ENCODE measurements at places on chromosomes 7 and 10.

DNA sequence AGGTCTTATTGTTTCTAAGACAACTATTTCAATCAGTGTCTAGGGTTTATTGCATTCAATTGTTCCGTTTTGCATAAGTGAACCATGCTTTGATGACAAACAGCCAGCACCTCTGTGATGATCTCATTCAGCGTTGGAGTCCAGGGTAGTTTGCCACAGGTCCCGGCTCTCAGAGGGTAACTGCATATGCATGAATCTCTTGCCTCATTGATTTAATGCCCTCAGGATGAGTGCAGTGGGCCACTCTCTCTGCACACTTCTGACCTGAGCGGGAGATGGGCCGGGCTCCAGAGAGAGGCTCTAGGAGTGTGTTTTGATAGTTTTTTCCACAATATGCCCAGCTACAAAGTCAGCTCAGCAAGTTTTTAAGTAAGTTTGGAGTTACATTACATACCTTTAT is 83.9 kb downstream of the HECW1 start:
- DNase-seq: no peak

DNA sequence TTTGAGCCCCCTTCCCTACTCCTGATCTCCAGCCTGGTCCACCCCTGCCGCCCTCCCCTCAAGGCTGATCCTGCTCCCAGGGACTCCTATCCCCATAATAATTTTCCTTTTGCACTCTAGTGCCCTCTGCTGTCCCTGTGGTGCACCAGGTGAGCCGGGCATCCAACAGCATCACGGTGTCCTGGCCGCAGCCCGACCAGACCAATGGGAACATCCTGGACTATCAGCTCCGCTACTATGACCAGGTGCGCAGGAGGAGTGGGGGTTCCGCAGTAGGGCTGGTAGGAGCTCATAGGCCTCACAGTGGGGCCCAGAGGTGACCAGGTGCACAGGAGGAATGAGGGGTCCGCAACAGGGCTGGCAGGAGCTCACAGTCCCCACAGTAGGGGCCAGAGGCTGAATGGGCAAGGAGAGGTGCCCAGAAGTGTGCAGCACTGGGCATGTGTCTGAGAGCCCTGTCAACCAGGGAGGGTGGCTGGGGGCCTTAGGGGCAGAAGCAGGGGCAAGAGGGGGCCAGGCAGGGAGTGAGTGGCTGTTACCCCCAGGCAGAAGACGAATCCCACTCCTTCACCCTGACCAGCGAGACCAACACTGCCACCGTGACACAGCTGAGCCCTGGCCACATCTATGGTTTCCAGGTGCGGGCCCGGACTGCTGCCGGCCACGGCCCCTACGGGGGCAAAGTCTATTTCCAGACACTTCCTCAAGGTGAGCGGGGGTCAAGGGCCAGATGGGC is 11.7 kb downstream of the EPHB6 start:
- no peak for DNase-seq

DNA sequence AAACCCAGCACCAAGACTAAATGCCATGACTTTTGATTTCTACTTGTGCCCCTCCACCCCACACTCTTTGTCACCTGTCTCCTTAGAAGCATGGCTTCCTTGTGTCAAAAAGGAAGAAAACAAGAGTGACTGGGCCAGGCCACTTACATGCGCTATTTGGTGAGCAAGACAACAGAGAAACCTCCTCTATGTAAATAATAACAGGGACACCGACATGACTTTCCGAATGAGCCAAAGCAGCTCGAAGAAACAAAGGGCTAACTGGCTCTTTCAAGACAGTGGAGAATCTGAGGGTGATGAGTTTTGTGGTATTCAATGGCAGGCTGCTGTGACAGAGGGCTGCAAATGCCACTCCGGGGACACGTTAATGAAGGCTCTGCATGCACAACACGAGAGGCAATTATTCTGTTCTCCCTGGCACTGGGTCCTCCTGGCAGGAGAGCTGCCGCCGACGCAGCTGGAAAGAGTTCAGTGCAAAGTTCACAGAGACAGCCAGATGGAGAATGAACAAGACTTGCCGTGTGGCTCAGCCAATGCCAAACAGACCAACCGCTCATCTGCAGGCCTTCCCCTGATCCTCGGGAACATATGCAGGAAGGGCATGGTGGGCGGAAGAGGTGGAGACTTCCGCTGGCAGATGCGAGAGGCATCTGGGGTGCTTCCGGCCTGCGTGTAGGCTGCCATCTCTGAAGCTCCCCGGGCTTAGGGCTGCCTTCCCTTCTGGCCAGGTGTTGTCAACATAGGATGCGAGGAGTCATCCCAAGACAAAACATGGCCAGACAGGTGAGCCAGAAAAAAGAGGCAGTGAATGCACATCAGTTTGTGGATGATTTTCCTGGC is 59.1 kb upstream of the SMNDC1 start:
- DNase-seq: no peak

GRCh38 chr10:98303569-98303968 is 35.6 kb upstream of the LOXL4 start:
- no peak for DNase-seq

DNA sequence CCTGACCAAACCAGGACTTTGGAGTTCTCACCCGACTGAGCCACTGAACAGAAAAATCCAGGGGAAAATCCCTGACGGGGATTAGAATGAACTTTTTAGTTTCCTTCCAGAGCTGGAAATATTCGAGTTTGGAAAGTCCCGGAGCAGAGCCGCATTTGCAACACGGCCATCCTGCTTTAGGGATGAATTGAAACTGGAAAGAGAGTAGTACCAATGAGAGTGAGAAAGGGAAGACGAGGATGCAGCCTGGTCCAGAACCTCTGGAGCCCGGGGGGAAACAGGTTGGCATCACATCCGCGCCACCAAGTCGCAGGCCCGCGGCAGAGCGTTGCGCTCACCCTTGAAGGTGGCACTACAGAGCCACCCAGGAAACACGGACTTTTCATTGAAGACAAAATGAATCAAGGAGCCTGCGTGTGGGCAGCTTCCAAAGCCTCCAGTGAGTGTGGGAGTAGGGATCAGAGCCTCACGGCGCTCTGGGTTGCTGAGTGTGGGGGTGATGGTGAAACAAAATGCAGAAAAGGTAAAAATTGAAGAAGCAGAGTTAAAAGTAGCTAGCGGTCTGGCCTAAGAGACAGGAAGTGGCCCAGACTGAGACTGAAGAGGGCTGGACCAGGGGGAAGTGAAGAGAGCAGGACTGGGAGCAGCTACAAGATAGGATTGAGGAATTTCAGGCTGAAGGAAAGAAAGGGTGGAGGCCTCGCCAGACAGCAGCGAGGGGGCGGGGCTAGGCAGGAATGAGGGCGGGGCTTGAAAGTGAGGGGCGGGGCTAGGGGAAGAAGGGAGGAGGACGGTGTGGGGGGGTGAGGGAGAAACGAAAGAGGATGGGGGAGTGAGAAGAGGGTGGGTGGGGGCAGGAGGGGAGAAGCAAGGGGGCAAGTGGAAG is 1.8 kb downstream of the SMURF1 start:
- no peak for DNase-seq

GRCh38 chr7:97541188-97541587 is 190.7 kb upstream of the TAC1 start:
- no peak for DNase-seq

DNA sequence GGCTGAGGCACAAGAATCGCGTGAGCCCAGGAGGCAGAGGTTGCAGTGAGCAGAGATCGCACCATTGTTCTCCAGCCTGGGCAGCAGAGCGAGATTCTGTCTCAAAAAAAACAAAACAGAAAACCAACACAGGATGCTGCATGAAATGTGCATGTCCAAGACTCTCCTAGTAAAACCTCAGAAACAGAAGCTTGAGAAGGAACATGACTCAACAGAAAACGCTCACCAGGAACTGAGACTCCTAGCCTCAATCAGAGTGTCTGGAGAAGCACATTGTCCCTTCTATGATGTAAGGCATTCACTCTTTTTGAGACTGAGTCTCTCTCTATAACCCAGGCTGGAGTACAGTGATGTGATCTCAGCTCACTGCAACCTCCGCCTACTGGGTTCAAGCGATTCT is 168.3 kb downstream of the MYOF start:
- no peak for DNase-seq

DNA sequence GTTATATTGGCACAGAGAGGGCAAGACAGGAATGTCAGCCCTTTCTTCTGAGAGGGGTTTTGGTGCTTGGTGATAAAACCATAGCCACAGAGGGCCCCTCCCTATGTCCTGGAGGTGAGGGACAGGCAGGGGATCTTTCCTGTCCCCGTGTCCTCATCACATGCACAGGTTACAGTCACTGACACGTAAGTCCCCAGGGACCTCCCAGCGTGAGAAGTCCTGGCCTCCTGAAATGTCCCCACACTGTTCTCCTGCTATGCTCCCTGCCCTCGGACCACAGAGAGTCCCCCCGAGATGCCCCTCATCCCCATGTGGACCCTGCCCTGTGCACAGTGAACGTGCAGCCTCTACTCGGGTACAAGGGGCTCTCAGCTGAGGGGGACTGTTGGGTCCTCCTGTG is 260.4 kb downstream of the ZMYND11 start:
- no peak for DNase-seq

DNA sequence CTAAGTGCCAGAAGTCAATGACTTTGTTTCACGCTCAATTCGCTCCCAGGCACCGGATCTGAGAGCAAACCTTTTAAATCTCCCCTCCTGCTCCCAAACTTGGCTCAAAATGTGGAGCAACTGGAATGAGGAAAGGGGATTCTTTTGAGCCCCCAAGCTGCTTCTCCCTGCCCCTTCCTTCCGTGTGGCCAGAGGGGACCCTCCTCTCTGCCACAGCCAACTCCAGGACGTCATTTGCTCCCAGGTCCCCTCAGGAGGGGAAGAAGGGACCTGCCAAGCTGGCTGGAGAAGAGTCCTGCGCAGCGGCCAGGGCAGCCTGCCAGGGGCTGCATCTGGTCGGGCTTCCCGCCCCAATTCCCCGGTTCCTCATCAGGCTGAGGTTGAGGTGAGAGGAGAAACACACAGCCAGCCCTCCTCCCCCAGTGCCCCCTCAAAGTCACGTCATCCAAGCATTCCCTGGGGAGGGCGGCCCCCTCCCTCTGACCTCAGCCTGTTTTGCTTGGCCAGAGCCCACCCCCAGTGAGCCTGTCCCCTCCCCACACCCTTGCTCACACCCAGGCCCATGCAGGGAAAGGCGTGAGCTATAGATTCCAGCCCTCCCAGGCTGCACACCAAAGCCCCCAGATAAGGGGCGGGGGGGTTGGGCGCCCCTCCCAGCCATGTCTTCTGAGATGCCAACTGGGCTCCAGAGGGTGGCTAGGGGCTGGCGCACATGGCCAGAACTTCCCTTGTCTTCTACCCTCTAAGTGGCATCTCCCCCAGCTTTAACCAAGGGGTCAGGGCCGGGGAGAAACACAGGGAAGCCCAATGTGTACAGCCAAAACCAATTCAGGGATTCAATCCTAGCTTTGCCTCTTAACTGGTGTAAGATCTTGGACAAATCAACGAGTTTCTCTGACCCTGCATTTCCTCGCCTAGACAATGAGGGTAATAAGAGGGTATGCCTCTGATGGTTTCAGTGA is 35.0 kb downstream of the SH3PXD2A start:
- DNase-seq: no peak

DNA sequence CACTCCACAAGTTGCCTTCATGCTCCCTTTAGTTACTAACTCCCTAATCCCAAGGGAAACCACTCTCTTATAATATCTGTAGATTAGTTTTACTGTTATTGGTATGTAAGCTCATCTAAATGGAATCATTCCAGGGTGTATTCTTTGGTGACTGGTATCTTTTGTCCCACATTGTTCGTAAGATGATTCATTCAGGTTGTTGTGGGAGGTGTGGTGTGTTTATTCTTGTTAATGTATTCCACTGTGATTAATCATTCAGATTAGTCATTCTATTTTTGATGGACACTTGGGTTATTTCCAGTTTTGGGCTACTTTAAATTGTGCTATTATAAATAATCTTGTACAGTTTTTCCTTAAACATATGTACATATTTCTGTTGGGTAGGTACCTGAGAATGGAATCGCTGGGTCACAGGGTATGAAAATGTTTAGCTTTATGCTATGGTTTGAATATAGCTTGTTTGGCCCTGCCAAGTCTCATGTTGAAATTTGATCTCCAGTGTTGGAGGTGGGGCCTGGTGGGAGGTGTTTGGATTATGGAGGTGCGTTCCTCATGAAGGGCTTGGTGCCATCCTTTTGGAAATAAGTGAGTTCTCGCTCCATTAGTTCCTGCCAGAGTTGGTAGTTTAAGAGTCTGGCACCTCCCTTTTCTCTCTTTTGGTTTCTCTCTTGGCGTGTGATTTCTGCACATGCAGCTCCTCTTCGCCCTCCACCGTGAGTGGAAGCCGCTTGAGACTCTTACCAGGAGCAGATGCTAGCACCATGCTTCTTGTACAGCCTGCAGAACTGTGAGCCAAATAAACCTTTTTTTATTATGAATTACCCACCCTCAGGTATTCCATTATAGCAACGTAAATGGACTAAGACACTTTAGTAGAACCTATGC is 13.8 kb downstream of the BTRC start:
- DNase-seq: no peak

- DNase-seq: no peak
These were observed 664.3 kb upstream of the CELF2 start for GRCh38 chr10:10353326-10353868.

Data from stimulated activated CD8-positive, alpha-beta memory T cell treated with anti-CD3 and anti-CD28 coated beads, Interleukin-7, amount 100 ng/mL, for 48 hours (primary cell).